Natural killer cell (primary cell): ENCODE measurements at places on chromosomes 3 and 15. TPM values are rescaled to one million over a fixed set of nuclear protein-coding genes. Genes with fewer than 3 reads are reported as not detected.

The SHC4 gene
- 0.43 TPM for total RNA-seq

The ZNF860 gene
- total RNA-seq: not detected

- H3K4me3 ChIP-seq: no peak overlapping the region
- DNase-seq: no peak
- no peaks in the 10 kb centered on the region for H3K4me1 ChIP-seq
Measured at GRCh38 chr3:136023264-136023978, 57.9 kb downstream of the PPP2R3A start.

GRCh38 chr3:13419505-13420044, 547 bp downstream of the NUP210 start:
- H3K36me3 ChIP-seq: no peaks in the 10 kb centered on the region
- H3K27me3 ChIP-seq: no peaks in the 10 kb centered on the region
- H3K4me1 ChIP-seq: peaks cover 56% of the 10 kb centered on the region
- H3K27ac ChIP-seq: peak overlapping the region; percentile 85
- peak overlapping the region; percentile 68 for H3K4me3 ChIP-seq

The LRRC2 gene
- not detected for total RNA-seq

The CAND2 gene
- total RNA-seq: 1.3 TPM

DNA sequence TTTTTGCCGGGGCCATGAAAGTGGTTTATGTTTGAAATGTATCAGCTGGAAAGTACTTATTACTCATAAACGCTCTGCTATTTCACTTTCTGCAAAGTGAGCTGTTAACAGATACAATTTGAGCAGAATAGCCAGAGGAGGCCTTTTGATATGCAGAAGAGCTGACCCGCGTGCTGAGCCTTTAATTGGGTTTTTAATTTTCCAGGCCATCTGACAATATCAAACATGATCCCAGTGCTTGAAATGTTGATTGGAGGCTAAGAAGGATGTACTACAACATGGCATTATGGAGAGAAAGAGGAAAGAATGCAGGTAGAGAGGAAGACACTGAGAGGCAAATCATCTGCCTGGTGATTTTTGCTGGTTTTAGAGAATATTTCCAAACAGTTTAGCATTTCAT, 261.3 kb upstream of the MEIS2 start:
- no peaks in the 10 kb centered on the region for H3K36me3 ChIP-seq
- H3K27ac ChIP-seq: no peak overlapping the region
- H3K27me3 ChIP-seq: no peaks in the 10 kb centered on the region
- no peak overlapping the region for H3K4me3 ChIP-seq
- no peaks in the 10 kb centered on the region for H3K4me1 ChIP-seq

GRCh38 chr3:20669675-20670074, 483.7 kb upstream of the SGO1 start:
- H3K27me3 ChIP-seq: no peaks in the 10 kb centered on the region
- H3K4me3 ChIP-seq: no peak overlapping the region
- no peaks in the 10 kb centered on the region for H3K36me3 ChIP-seq

DNA sequence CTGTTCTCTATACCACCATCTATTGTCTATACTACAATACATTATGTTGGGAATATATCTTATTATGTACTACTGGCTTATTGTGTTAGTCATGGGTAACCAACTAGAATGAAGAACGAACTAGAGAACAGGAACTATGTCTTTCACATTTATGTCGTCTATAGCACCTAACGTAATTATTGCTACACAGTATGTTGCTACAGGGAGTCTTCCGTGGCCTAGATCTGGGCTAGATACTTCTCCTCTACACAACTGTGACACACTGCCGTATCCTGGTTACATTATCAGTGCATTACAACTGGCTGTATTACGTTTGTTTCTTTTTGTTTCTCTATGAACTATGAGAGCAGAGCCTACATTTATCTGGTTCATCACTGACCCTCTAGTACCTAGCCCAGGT, 34.0 kb downstream of the SCG5 start:
- H3K36me3 ChIP-seq: no peaks in the 10 kb centered on the region
- H3K27ac ChIP-seq: no peak overlapping the region
- no peaks in the 10 kb centered on the region for H3K27me3 ChIP-seq
- no peak overlapping the region for H3K4me3 ChIP-seq

- no peaks in the 10 kb centered on the region for H3K27me3 ChIP-seq
- no peak overlapping the region for H3K27ac ChIP-seq
- peaks cover 5% of the 10 kb centered on the region for H3K36me3 ChIP-seq
- H3K4me3 ChIP-seq: no peak overlapping the region
- H3K4me1 ChIP-seq: no peaks in the 10 kb centered on the region
- DNase-seq: no peak
Measured at GRCh38 chr15:49962044-49962602, 156.9 kb downstream of the ATP8B4 start.

- DNase-seq: no peak
- no peaks in the 10 kb centered on the region for H3K27me3 ChIP-seq
- no peaks in the 10 kb centered on the region for H3K36me3 ChIP-seq
- no peaks in the 10 kb centered on the region for H3K4me1 ChIP-seq
Measured at GRCh38 chr3:144332868-144333267, 361.2 kb downstream of the DIPK2A start.

DNA sequence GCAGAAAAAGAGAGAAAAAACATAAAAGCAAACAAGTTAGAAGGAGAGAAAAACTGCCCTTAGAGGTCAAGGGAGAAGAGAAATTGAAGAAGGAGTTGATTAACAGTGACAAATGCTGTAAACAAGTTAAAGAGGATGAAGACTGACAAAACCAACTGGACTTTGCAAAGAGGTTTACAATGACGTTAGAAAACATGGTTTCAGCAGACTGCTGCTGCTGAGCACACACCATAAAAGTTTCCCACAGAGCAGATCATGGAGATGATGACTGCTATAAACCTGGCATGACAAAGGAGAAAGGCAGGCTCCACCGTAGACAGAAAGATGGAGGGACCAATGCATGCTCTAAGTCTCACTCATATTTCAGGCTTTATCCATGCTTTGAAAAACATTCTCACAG, 78.7 kb downstream of the POLQ start:
- no peak overlapping the region for H3K4me3 ChIP-seq
- no peaks in the 10 kb centered on the region for H3K4me1 ChIP-seq
- no peak for DNase-seq
- no peak overlapping the region for H3K27ac ChIP-seq
- no peaks in the 10 kb centered on the region for H3K27me3 ChIP-seq

DNA sequence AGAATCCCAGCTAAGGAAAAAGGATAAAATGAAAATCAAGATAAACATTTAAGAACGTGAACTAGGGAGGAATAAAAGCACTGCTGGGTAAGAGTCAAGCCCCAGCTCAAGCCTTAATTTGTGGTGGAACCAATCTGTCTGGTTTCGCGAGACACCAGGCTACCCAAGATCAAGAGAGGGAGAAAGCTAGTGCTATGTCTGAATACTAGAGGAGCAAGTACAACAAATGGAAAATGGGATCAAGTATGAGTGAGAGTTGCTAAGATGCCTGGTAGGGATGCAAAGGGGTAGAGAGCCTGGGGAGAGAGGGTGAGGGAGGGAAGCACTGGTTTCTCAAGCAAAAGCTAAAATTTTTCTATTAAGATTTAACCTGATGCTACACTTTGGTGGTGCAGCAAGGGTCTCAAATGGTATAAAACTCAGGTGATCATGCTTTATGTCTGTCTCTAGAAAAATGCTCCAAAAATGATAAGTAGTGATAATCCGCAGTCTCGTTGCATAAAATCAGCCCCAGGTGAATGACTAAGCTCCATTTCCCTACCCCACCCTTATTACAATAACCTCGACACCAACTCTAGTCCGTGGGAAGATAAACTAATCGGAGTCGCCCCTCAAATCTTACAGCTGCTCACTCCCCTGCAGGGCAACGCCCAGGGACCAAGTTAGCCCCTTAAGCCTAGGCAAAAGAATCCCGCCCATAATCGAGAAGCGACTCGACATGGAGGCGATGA, 1.7 kb upstream of the SETD5 start:
- H3K27me3 ChIP-seq: no peaks in the 10 kb centered on the region
- peaks cover 25% of the 10 kb centered on the region for H3K4me1 ChIP-seq
- peak overlapping the region; percentile 96 for H3K27ac ChIP-seq
- H3K36me3 ChIP-seq: peaks cover 26% of the 10 kb centered on the region

GRCh38 chr15:67397139-67397538, 123.8 kb upstream of the C15orf61 start:
- H3K4me3 ChIP-seq: no peak overlapping the region
- H3K27me3 ChIP-seq: no peaks in the 10 kb centered on the region
- H3K4me1 ChIP-seq: no peaks in the 10 kb centered on the region
- no peak overlapping the region for H3K27ac ChIP-seq

- H3K27ac ChIP-seq: no peak overlapping the region
- DNase-seq: no peak
- no peaks in the 10 kb centered on the region for H3K4me1 ChIP-seq
- H3K4me3 ChIP-seq: no peak overlapping the region
- H3K36me3 ChIP-seq: no peaks in the 10 kb centered on the region
Measured at GRCh38 chr3:6807967-6808588, 52.8 kb upstream of the GRM7 start.

DNA sequence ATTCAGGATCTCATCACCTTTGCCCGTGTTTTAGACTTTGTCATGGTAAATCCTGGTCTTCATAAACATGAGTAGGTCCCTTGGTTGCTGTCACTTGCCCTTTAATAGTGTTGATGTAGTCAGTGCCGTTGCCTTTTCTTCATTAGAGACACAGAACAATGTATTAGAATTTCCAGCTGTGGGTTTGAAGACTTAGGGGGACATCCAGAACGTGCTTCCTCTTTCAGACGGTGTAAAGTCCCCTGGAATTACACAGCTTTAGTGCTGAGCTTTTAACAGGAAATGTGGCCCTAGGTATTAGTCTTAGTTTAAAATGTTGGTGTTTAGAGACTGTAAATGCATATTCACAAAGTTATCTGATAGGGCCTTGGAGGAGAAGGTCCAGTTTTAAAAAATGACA, 8.8 kb upstream of the LRCH3 start:
- DNase-seq: no peak
- peaks cover 50% of the 10 kb centered on the region for H3K36me3 ChIP-seq
- no peak overlapping the region for H3K4me3 ChIP-seq
- H3K27me3 ChIP-seq: no peaks in the 10 kb centered on the region
- H3K27ac ChIP-seq: no peak overlapping the region

DNA sequence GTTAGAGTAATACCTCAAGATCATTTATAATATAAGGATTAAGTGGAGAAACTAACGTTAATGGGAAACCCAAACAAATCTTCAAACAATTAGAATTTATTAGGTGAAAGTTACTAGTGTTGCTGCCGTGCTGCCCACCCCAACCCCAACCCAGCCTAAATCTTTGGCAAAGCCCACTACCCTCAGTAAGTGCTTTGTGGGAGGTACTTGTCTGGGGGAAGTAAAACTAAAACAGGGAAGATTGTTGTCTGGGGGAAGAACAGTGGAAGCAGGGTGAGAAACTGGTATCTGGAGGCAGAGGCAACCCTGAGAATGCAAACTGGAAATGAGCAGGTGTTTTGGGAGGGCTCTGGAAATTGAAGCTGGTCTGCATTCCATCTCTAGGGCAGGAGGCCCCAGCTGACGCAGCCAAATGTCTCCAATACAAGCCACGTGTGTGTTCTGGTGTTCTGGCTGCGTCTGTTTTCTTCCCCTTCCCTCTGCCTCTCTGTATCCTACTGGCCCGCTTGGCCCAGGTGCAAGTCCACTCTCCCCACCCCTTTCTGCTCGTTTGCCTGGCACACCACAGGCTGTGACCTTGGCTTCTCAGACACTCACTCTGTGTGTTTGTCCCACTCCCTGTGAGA, 32.7 kb downstream of the FEM1B start:
- no peak for DNase-seq
- H3K4me1 ChIP-seq: peaks cover 5% of the 10 kb centered on the region
- no peak overlapping the region for H3K27ac ChIP-seq
- no peak overlapping the region for H3K4me3 ChIP-seq

GRCh38 chr15:78070049-78070700, 7.3 kb downstream of the TBC1D2B start:
- H3K4me1 ChIP-seq: peaks cover 52% of the 10 kb centered on the region
- H3K4me3 ChIP-seq: no peak overlapping the region
- no peak for DNase-seq

DNA sequence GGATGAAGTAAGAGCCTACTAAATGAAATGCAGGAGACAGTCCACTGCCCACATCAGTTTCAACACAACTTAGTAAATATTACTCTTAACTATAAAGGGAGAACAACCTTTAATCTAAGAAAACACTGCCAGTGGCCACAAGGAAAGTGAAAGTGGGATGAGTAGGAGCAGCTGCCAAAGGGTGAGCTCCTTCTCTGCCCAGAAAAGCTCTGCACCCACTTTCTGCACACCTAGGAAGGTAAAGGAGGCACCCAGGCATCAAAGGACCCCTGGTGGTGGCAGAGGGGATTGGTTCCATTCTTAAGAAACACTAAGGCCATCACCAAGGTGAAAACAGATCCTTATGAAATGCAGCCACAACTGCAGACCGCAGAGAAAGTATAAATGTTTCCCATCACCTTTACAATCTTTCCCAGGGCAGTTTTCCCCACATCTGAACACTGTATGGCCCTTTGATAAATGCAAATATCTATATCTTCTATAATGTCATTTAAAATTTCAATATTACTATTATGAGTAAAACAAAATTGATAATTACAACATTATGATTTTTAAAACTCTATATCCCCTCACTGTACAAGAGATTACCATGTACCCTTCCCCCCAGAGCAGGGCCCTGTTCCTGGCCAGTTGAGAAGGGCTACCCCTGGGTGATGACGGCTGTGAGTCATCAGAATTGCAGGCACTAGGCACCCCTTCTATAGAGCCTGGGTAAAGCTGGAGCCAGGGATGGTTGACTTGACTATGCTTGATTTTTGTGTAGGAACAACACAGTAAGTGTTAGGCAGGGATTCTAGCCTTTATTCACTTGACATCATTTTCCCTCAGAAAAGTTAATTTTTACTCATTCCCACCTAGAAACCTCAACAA, 92.0 kb downstream of the SNRK start:
- no peak overlapping the region for H3K4me3 ChIP-seq
- H3K36me3 ChIP-seq: no peaks in the 10 kb centered on the region
- peak; percentile 52 for DNase-seq
- no peak overlapping the region for H3K27ac ChIP-seq
- H3K27me3 ChIP-seq: no peaks in the 10 kb centered on the region
- peaks cover 13% of the 10 kb centered on the region for H3K4me1 ChIP-seq

DNA sequence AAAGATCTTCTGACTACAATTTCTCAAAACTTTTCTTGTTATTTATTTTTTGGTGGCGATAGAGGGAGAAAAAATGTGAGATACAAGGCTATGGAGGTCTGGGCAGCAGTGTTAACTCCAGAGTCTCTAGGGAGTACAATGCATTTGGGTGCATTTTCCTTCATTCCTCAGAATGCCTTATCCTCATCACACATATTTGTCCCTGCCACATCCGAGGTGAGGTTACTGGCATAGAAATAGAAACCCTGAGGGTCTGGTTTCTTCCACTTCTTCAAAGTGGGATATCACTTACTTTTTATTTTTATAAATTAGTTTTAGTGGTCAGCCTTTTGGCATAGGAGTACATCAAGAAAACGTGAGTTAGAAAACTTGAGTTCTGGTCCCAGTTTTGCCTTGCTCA, 150.4 kb downstream of the TIGIT start:
- no peak overlapping the region for H3K4me3 ChIP-seq
- no peaks in the 10 kb centered on the region for H3K4me1 ChIP-seq
- no peak overlapping the region for H3K27ac ChIP-seq
- H3K36me3 ChIP-seq: no peaks in the 10 kb centered on the region
- H3K27me3 ChIP-seq: no peaks in the 10 kb centered on the region

The ARHGAP11A gene
- total RNA-seq: 8.1 TPM
